ENCODE measurements at places on chromosomes 7 and 10.
A peak's percentile ranks its signal among the peaks of the same experiment; 100 is the strongest.

DNA sequence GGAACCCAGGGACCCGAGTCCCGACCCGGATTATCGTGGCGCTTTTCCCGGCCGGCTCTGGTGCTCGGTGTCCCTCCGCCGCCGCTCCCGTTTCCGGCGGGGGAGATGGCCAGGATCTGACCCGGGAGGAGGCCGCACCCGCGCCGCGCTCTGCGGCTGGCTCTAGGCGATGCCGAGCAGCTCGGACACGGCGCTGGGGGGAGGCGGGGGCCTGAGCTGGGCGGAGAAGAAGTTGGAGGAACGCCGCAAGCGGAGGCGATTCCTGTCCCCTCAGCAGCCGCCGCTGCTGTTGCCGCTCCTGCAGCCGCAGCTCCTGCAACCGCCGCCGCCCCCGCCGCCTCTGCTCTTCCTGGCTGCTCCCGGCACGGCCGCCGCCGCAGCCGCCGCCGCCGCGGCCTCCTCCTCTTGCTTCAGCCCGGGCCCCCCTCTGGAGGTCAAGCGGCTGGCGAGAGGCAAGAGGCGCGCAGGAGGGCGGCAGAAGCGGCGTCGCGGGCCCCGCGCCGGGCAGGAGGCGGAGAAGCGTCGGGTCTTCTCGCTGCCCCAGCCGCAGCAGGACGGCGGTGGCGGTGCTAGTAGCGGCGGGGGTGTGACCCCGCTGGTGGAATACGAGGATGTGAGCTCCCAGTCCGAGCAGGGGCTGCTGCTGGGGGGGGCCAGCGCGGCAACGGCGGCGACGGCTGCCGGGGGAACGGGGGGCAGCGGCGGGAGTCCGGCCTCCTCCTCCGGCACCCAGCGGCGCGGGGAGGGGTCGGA lies 593 bp downstream of the CDK13 start:
- no peak for DNase-seq

DNA sequence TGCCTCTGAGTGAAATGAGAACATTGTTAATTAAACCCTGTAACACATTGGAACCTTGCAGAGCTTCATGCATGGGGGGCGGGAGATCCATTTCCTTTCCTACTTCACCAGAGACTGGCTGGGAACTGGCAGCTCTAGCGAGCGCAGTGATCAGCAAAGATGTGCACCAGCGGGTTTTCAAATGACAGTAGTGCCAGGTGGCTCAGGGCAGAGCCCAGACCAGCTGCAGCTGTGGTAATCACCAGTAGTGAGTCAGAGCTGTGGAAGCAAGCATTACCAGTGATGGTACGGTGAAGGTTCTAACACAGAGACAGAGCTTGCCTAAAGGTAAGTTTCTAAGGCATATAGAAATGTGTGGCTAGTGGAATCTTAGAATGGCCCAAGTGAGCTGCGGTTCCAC lies 1009.7 kb upstream of the CELF2 start:
- no peak for DNase-seq

GRCh38 chr10:98045785-98046389 lies 15.5 kb upstream of the CRTAC1 start:
- peak; percentile 40 for DNase-seq

DNA sequence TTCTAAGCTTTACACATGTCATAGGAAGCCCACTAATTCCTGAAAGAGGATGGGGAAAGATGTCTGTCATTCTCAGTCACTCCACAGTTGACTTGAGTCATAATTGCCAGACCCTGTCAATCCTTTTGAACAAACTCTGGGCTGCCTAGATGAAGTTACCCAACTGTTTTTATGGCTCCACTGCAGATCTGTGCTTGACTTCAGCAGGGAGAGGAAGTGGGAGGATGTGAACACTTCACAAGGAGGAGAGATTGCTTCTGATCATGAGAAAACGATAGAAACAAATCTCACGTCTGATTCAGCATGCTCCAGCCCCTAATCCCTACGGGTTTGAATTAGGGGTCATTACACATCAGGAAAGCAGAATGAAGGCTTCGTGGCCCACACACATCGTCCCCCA lies 596.6 kb upstream of the CELF2 start:
- DNase-seq, result no peak

DNA sequence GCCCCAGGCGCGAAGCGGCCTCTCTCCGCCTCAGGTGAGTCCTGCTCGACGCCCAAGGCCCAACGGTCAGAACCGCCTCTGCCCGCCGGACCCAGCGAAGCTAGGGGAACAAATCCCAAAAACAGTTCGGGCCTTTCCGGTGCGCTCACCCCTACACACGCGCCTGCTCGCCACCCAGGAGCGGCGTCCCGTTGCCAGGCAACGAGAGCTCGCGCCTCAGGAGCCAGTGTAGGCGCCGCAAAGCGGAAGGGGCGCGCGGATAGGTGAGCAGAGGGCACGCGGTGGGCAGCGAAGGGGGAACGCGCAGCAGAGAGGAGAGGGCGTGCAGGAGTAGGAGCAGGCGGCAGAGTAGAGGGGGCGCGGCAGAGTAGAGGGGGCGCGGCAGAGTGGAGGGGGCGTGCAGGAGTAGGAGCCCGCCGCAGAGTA lies at the start of the genes DYDC1 and DYDC2:
TSS of gene DYDC1 (minus strand) at position 193 of the 426 bp plus-strand sequence. CDS start 4,154 bp downstream, outside the sequence.
TSS of gene DYDC2 (plus strand) at position 219 of the 426 bp plus-strand sequence. CDS start 5,663 bp downstream, outside the sequence.
- peak; percentile 35 for DNase-seq

GRCh38 chr10:5684971-5685763 lies 529 bp downstream of the TASOR2 start:
- no peak for DNase-seq

DNA sequence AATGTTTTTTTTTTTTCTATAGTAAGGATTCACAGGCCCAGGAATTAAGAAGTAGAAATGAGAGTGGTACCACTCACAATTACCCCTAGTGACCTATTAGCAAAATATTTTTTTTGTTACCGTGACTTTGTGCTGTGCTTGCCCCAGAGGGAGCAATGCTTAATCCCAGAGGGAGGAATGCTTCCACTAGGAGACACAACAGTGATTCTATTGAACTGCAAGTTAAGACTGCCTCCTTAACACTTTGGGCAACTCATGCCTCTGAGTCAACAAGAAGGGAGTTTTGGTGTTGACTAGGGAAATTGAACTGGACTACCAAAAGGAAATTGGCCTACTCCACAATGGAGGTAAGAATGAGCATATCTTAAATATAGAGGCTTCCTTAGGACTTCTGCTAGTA lies 17.2 kb upstream of the MEOX2 start:
- DNase-seq, result no peak

DNA sequence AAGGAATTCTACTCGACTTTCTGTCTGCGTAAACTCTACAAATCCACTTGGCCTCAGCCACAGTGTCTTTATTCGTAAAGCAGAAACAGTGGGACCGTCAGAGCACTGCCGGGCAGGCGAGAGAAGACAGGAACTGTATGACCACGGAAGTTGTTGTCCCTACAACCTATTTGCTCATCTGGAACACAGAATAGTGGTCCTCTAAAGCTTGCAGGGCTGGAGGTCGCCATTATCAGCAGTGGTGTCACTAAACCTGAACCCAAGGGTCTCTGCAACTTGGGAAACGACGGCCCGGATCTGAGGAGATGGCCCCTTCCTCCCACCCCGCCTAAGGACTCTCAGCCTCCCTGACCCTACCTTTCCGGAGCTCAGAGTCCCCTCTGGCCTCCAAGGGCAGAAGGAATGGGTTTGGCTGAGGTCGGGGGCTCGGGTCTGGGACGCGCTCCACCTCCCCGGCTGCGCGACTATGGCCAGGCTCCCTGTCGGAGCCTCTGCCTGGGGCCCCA lies 442 bp downstream of the STYXL1 start:
- no peak for DNase-seq

DNA sequence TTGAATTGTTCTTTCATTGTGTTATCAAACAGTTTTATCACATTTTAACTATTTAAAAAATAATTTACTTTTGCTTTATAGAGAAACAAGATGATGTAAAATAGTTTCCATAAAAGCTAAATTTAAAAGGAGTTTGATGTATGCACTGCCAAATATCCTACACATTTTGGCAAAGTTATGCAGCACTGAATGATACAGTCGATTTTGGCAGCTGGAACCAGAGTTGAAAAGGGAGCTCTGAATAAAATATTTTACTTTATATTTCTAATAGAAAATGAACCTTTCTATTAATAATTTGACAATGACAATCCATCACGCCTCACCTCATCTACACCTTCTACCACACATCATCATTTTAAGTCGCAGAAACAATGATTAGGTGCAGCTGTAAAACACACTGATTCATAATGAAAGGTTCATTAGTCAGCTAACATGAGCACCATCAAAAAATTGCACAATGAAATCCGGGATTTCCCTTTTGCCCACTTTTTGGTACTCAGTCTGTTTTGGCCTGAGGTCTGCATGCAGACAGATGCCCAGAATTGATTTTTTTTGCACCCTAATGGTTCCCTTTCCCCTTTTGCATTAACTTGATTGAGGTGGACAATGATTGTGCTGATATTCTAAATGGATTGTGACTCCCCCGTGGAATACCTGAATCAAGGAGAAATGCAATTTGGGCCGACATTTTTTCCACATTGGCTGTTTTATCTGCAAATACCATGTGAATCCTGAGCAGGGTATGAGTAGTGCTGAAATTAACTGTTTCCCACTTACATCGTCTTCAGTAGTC lies 105.8 kb downstream of the THSD7A start:
- no peak for DNase-seq

DNA sequence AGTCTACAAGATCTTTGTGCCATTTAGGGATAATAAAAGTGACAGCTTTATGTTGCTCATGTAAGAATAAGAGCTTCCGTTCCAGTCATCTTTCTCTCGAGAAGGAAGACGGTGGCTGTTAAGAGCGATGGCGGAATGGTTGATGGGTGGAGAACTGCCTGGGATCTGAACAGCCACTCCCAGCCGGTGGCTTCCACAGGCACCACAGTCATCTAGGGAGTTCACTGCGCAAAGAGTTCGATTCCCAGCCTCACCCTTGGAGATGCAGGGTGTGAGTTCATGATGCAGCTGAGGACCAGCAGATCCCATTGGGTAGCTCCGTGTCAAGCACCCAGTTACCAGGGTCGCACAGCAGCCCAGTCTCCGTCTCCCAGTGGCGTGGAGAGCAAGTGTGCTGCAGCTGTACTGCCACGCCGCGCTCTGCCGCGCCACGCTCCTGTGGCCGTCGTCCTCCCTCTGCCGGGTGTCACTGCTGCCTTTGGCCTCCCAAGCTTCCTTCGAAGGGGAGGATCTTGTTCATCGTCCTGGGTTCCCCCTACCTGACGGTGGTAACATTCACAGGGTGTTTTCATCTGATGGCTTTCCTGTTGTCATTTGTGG lies 7.8 kb downstream of the SUN1 start:
- DNase-seq, result no peak

GRCh38 chr10:27911539-27911938 lies 87.3 kb downstream of the ODAD2 start:
- no peak for DNase-seq

DNA sequence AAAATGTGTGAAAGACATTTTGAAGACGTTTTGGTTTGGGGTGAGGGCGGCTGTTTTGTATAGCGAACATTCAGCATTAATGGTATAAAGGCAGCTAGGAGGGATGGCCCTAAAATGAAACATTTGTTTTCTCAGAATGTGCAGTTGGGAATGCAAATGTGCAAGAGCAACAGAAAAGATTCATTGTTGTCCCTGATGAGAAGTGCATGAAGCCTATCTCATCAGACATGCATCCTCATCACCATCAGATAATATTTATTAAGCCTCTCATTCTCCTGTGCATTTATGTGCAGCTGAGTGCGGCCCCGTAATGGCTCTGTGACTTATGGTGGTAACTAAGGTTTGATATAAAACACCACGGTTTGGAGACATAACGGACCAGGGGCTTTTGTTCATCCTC lies 199.5 kb downstream of the GFRA1 start:
- no peak for DNase-seq

DNA sequence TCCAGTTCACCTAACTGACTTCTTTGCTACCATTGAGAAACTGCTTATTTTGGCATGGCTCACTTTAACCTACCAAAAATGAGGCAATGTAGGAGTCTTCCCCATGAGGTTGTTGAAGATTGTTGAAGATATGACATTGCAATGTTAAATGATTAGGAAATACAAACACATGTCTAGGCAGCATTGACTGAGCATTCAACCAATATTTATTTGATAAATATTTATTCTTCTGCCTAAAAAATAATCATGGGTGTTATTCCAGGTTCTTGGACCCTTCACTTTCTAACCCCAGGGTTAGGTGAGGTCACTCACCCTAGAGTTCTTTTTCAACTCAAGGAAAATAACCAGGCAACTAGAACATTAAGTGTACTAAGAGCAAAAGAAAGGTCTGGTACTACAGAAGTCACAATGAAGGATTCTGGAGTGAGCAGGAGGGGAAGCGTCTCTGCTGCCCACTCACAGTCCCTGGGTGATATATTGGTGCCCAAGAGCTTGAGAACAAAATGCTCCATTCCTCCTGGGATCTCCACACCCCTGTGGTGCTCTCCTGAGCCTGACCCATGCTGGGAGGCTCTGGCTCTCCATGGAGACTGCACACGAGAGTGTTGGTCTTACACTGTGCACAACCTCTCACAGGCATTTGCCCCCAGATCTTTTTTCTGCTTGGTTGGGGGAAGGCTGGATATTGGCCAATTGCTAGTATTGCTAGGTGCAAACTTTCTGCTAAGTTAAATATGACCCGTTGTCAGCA lies 123.4 kb downstream of the SPAG6 start:
- DNase-seq, result no peak

DNA sequence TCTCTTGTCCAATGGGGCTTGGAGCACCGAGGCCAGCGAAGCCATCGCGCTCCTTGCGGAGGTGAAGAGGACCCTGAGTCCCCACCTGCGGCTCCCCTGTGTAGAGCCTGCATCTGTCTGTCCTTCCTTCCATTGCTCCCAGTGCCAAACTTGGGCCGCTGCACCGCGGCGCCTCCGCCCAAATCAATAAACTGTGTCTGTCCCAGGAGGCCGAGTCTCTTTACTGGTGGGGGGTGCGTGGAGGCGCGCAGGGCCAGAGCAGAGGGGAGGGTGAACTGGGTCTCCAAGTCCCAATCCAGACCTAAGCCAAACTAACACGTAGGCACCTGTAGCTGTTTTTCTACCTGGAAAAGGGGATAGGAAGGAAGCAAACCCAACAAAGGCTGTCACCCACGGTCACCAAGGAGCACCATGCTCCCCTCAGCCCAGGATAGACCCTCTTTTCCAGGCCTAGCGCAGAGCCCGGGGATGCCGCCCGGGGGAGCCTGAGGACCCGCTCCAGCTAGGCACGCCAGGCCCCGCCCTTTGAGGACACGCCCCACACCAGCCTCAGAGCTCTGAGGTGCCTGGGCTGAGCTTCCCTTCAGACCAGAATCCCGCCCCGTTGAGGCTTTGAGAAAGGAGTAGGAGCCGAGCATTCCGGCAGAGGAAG lies 1.2 kb upstream of the CHAT start:
- DNase-seq, result peak; percentile 74

GRCh38 chr10:131168238-131168875 lies 143.2 kb downstream of the TCERG1L start:
- no peak for DNase-seq
